Suppressor macrophage (primary cell): ENCODE measurements at places on chromosomes 12 and 14.

- no peak for DNase-seq
Observed at GRCh38 chr12:92078167-92079053, 67.2 kb downstream of the BTG1 start.

GRCh38 chr12:6362403-6362802 is 13.0 kb downstream of the SCNN1A start:
- DNase-seq: no peak

- peak; percentile 28 for DNase-seq
Observed at GRCh38 chr14:22837750-22838538, 1.6 kb downstream of the MMP14 start.

- no peak for DNase-seq
Observed at GRCh38 chr12:110513842-110514241, 11.7 kb downstream of the RAD9B start.

DNA sequence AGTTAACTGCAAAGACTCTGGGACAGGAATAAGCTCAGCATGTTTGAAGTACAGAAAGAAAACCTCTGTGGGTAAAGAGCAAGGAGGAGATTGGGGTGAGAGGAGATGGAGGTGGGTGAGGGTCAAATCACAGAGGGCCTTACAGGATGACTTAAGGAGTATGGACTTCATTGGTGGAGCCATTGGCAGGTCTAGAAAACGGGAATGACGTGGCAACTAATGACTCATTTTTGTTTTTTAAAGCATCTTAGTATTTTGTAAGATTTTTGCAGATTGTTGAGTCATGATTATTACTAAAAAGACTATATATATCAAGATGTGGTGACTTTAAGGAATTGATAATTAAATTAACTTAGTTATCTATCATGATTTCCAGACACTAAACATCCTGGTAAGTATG is 18.5 kb downstream of the UTP20 start:
- DNase-seq: no peak

DNA sequence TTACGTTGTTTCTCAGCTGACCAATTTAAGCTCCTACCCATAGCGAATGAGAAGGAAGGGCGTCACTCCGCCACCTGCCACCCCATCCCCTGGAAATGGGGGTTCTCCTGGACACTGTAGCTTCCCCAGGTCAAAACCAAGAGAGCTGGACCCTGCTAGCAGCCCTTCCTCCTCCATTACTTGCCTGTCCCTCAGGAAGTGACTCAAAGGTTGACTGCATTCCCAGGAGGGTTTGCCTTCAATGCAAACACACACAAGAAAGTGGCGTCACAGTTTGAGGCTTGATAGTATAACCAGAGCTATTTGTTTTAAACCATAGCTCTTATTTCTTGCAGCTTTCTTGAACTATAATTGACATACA is 79.1 kb downstream of the KCNK13 start:
- peak; percentile 4 for DNase-seq

DNA sequence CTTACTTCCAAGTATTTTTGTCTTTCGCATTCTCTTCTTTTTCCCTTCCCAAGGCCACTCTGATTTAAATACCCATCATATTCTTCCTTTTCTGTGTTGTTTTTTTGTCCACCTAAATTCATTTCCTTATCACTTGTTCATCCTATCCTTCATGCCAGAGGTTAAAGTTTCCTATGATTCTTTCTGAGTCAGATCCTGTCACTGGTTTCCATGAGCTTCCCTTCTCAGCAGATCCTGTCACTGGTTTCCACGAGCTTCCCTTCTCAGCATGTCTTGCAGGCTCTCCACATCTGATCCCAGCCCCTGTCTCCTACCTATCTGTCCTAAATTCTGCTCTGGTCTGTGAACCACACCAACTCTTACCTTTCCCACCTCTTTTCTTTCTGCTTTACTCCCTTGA is 311.8 kb upstream of the RGS6 start:
- DNase-seq: no peak

- no peak for DNase-seq
Observed at GRCh38 chr12:69662764-69663163, 36.3 kb downstream of the BEST3 start.

- no peak for DNase-seq
Observed at GRCh38 chr12:13247596-13247995, 51.1 kb downstream of the EMP1 start.

GRCh38 chr12:93926237-93926636 is 222.1 kb upstream of the PLXNC1 start:
- DNase-seq: no peak

DNA sequence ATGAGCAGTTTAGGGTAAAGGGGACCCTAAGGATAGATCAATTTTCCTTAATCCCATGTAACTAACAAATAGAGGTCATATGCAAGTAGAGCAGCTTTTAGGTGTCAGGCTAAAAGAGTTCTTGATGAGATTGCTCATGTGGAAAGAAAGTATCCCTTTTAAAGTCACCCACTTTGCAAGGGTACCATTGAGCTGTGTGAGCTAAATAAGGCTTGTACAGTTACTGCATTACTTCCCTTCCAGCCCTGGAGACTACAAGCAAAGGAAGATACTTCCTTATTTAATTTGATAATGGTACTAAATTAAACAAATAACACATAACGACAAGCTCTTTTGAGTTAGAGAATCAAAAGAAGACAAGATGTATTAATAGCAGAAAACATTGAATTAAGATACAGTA is 191.7 kb downstream of the TMX1 start:
- DNase-seq: peak; percentile 1

DNA sequence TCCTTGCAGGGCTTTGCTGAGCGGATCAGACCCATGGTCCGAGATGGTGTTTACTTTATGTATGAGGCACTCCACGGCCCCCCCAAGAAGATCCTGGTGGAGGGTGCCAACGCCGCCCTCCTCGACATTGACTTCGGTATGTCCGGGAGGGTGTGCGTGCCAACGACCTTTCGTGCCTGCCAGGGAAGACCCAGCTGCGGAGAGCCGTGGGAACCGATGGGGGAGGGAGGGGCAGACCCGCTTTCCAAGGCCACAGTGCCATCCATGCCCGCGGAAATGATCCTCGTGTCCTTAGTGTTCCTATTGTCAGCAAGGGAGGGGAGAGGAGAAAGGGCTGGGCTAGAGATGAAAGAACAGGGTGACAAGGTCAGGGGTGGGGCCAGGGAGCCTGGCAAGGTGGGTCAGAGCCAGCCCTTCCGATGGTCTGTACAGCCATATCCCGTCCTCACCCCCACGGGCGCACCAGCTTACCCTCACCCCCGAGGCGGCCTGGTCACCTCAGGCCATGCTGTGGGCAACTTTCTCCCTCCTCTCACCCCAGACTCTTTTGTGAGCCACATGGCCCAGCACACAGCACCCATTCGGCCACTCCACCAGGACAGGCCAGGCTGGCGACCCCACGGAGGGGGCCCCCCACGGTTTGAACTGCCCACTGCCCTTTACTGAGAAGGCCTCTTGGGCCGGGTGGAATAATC is 11.7 kb upstream of the SIVA1 start:
- no peak for DNase-seq

DNA sequence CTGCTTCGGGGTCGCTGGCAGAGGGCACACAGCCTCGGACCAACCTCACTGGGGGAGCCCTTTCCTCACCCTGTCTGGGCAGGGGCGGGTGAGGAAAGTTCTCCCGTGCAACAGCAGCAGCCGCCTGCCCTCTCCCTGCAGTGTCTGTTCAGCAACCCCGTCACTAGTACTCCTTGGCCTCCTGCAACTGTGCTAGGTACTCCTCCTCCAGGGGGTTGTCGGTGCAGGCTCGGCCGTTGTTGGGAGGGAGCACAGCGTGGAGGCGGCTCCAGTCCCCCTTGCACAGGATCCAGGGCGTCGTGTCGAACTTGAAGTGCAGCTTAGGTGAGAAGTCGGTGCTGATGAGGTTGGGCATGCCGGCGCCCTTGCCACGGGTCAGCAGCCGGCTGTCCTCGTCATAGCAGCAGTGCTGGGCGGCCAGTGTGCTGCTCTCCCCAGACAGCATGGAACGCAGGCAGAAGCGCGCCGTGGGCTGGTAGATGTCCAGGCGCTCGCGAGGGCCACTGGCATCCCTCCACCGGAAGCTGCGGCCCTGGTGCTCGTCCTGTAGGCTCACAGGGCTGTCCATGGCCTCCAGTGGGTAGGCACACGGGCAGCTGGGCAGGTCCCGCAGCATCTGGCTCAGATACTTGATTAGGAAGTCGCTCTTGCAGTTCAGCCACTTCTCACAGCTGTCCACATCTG is 17.7 kb downstream of the AHSA1 start:
- no peak for DNase-seq

DNA sequence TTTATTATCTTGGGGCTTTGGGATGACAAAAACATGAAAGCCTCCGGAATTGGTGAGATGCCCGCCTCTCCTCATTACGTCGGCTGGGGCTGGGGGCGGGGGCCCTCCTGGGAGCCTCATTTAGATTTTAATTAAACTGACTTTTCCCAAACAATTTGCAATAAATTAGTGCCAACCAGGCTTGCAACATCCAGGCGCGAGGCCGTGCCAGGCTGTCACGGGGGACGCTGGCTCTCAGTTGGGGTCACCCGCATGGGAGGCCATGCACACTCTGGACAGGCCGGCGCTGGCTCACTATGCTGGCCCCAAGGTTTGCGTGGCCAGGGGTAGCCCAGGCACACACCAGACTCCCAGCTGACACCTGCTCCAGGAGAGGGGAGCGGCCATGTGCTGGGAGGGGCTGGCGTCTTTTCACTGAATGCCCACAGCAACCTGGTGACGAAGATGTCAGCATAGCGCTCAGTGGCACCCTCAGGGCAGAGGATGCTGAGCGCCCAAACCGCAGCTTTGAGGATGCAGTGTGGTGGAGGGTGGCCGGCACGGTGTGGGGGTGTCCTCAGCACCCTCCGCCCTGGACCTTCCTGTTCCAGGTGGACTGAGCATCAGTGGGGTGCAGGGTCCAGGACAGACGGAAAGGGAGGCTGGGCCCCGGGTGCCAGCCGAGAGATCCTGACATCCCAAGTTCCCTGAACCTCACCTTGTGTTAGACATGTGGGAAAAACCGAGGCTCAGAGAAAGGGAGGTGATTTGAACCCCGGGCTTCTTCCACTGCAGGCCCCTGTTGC is 190.8 kb upstream of the C14orf180 start:
- no peak for DNase-seq

DNA sequence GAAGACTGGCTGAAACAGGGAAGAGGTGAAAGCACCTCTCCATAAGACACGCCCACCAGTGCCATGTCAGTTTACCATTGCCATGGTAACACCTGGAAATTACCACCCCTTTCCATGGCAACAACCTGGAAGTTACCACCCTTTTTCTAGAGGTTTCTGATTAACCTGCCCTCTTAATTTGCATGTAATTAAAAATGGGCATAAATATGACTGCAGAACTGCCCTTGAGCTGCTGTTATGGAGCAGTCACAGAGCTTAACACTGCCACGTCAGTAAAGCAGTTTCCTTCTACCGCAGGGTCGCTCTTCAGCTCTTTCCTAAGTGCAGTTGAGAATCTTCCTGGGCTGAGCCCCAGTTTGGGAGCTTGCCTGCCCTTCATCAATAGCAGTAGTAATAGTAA is 55.2 kb downstream of the RASSF3 start:
- no peak for DNase-seq

DNA sequence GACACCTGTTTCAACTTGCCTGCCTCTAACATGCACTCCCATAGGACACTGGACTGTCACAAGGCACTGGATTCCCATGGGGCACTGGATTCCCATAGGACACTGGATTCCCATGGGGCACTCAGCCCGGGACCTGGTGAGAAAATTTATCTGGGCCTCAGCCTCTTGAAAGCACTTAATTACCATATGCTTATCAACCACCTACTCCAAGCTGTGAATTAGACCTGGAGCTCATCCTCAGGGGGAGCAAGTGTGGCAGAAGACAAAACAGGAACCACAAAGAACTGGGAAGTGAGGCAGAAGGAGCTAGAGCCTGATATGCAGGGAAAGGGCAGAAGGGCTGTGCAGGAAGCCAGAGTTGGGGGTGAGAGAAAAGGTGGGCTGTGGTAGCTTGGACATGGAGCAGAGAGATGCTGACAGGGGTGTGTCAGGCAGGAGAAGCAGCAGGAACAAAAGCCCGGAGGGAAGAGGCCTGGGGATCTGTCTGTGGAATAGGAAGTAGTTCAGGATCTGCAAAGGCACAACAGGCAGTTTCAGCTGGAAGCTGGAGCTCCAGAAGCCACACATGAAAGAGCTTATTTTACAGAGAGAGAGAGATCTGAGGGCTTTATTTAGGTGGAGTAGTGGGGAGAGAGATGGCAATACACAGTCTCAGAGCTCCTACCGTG is 3.1 kb downstream of the KRT82 start:
- no peak for DNase-seq

DNA sequence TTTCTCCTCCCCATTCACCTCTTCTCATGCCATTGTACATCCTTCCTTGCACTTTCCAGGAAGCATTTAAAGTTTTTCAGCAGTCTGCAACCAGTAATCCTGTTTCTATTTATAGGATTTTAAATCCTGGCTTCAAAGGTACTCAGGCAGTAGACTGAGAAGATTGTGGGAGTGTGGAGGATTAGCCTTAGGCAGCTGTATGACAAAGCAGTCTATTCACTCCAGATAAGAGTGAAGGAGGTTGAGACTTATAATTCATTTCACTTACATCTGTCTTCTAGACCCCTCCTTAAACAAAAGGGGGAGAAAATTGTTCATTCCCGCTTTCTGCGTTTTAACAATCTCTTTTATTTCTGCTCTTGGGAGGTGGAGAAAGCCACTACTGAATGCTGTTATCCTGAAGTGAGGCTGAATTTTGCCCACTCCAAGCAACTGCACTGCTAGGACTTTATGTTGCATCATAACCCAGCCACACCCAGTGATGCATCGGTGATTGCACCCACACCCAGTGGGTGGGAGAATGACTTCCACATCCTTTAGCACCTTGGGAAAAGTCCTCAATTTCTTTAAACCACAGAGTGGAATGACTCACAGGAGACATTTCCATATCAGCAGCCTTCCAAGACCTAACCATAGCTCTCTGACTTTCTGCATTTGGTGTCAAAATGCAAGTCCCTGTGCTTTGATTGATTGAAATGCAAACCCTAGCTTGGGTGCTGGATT is 382.5 kb upstream of the ATP2B1 start:
- DNase-seq: peak; percentile 75

GRCh38 chr12:111355201-111355925 is 13.5 kb downstream of the PHETA1 start:
- no peak for DNase-seq

- no peak for DNase-seq
Observed at GRCh38 chr12:75065482-75065881, 144.2 kb downstream of the KCNC2 start.

DNA sequence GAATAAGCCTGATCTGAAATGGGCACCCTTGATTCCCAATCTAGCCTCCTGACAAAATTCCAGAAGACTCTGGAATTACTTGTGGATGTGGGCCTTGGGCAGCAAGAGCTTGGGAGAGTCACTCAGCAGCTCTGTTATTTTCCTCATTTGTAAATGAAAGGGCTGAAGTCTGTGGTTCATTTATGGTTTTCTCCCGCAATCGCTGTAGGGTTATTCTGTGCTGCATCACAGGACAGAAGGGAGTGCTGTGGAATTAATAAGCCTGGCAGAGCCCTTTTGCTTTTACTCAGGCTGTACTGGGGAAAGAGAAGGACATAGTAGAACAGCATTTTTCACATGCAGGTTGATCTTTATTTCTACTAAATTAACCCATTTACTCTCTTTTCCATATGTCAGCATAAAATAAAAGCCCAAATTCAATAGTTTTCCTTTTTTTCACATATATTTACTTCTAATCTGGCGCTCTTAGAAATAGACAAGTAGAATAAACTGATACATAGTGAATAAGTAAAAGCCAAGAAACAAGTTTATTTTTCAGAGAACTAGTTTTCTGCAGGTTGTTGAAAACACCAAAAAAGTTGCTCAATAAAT is 49.2 kb downstream of the DUSP16 start:
- no peak for DNase-seq
